Activated CD4-positive, alpha-beta T cell treated with anti-CD3 and anti-CD28 coated beads, Interleukin-2, amount 10 ng/mL, durations not matched to agents 7 days and 5 days (primary cell): ENCODE measurements at places on chromosomes 12 and 14.

- H3K4me1 ChIP-seq: peaks cover 50% of the 10 kb centered on the region
- H3K36me3 ChIP-seq: peaks cover 2% of the 10 kb centered on the region
- peak; percentile 66 for DNase-seq
- no peaks in the 10 kb centered on the region for H3K27me3 ChIP-seq
These were observed 74.1 kb downstream of the PITPNM2 start for GRCh38 chr12:123076604-123077297.

- no peak overlapping the region for H3K4me3 ChIP-seq
- no peaks in the 10 kb centered on the region for H3K36me3 ChIP-seq
- no peaks in the 10 kb centered on the region for H3K4me1 ChIP-seq
- no peaks in the 10 kb centered on the region for H3K27me3 ChIP-seq
These were observed 239.9 kb upstream of the MIS18BP1 start for GRCh38 chr14:45492876-45493275.

DNA sequence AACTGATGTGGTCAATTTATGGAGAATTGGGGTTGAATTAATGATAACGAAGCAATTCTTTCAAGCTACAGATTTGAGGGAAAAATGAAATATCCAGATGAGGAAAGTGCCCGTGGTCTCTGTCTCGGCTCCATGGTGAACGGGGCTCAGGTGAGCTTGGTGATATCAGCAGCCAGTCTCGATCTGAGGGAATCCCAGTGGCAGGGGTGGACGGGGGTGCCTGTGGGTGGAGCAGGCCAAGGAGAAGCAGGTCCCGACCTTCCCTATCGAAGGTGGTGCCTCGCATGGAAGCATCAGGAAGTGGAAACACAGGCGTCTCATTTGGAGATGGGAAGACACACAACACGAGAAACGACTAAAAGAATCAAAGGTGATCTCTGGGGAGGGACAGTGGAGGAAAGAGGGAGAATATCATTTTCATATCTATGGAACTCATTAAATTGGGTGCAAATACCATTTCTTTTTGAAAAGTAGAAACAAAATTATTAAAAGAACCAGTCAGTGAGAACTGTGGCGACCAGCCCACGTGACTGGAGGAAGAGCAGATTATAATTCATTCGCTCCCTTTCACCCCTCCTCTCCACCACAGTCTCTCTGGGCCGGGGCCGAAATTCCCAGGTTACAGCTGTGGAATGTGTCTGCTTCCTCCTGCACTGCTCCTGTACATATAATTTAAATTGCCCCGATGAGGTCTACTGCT is 354.3 kb upstream of the SFSWAP start:
- no peaks in the 10 kb centered on the region for H3K4me1 ChIP-seq
- no peak for DNase-seq
- H3K36me3 ChIP-seq: peaks cover under 1% of the 10 kb centered on the region
- peaks cover 12% of the 10 kb centered on the region for H3K27me3 ChIP-seq
- H3K4me3 ChIP-seq: no peak overlapping the region

GRCh38 chr12:22598141-22598762 is 26.7 kb upstream of the ETNK1 start:
- peaks cover 6% of the 10 kb centered on the region for H3K4me1 ChIP-seq
- DNase-seq: no peak
- H3K36me3 ChIP-seq: no peaks in the 10 kb centered on the region
- H3K27me3 ChIP-seq: no peaks in the 10 kb centered on the region
- no peak overlapping the region for H3K4me3 ChIP-seq

GRCh38 chr12:9740106-9740750 is 7.3 kb upstream of the CLECL1 start:
- peak overlapping the region; percentile 50 for H3K4me3 ChIP-seq
- no peaks in the 10 kb centered on the region for H3K27me3 ChIP-seq
- H3K4me1 ChIP-seq: peaks cover 77% of the 10 kb centered on the region

DNA sequence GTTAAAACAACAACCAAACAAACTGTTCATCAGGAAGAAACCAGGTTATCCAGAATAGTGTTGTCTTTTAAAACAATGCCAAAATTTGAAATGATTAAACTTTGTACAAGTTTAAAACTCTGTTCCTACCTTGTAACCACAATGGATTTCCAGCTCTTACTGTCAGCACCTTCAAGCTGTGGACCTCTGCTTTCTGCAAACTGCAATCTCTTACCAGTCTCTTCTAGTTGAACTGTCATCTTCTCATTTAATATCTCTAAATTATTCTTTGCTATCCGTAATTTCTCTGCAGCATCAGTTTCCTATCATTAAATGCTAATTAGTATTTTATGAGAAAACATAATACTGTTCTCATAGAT is 29.5 kb upstream of the C12orf50 start:
- H3K27me3 ChIP-seq: no peaks in the 10 kb centered on the region
- no peak overlapping the region for H3K4me3 ChIP-seq
- H3K4me1 ChIP-seq: peaks cover 8% of the 10 kb centered on the region
- DNase-seq: no peak

DNA sequence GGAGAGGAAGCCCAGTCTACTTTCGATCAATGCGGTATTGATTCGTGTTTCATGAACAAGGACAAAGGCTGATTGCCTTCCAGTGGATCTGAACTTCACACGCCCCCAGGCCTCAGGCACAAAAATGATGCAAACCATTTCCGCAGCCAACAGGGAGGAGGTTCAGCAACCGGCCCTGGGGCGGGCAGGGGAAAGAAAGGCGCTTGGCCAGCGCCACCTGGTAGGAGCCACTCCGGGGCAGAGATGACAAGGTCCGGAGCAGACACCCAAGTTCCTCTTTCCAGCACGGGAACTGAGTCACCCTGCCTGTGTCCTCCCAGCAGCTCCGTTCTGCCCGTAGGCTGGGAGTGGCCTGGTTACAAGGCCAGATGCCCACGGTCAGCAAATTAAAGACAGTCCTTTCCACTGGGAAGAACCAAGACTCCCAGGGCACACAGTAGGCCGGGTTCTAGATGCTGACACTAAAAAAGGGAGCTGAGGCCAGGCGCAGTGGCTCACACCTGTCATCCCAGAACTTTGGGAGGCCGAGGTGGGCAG is 136.3 kb downstream of the SCARB1 start:
- no peaks in the 10 kb centered on the region for H3K4me1 ChIP-seq
- no peaks in the 10 kb centered on the region for H3K36me3 ChIP-seq
- no peak for DNase-seq
- no peaks in the 10 kb centered on the region for H3K27me3 ChIP-seq
- no peak overlapping the region for H3K4me3 ChIP-seq
- H3K27ac ChIP-seq: no peak overlapping the region

GRCh38 chr14:63594455-63595372 is 47.0 kb downstream of the WDR89 start:
- DNase-seq: no peak
- peaks cover 3% of the 10 kb centered on the region for H3K4me1 ChIP-seq
- H3K27me3 ChIP-seq: no peaks in the 10 kb centered on the region
- peaks cover 46% of the 10 kb centered on the region for H3K36me3 ChIP-seq
- no peak overlapping the region for H3K27ac ChIP-seq
- H3K4me3 ChIP-seq: no peak overlapping the region

GRCh38 chr12:97425380-97425779 is 37.2 kb upstream of the RMST start:
- no peak overlapping the region for H3K27ac ChIP-seq
- H3K27me3 ChIP-seq: peaks cover 3% of the 10 kb centered on the region
- H3K4me1 ChIP-seq: no peaks in the 10 kb centered on the region
- H3K4me3 ChIP-seq: no peak overlapping the region

DNA sequence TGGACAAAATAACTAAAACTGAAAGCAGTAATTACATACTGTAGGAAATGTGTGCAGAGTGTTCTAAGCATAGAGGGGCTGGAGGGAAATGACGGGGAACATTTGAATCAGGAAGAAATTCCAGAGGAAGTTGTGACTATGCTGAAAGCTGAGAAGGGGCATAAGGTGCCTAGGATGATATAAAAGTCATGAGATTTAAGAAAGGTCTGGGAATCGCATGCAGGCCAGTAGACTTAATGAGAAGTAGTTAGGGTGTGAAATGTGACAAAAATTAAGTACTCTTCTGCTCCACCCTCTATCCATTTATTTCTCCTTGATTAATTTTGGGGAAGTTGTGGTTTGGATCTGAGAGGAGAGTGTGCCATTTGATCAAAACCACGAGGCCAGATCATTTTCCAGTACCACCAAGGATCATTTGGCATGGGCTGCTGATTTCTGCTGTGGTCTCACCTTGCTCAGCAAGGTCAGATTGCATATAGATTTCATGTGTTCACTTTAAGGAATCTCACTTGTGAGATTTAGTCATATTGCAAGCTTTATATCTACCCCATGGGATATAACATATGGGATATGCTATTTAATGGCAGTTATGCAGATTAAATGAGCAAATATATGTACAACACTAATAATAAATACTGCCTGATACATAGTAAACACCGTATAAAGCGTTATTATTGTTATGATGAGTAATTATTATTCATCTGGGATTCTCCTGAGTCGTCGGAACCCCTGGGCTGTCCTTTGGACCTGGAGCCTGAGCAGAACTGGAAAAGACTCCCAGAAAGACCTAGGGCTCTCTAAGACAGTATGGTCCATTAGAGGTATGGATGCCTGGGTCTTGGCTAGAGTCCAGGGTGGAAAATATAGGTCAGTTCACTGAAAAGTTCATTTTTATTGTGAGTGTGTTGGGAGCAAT is 72.3 kb downstream of the SRGAP1 start:
- H3K27me3 ChIP-seq: no peaks in the 10 kb centered on the region
- no peak for DNase-seq
- H3K36me3 ChIP-seq: no peaks in the 10 kb centered on the region
- H3K27ac ChIP-seq: no peak overlapping the region
